ENCODE measurements at places on chromosomes 4 and X.

- no peak for DNase-seq
Measured at GRCh38 chrX:154063234-154063633, 34.3 kb downstream of the MECP2 start.

DNA sequence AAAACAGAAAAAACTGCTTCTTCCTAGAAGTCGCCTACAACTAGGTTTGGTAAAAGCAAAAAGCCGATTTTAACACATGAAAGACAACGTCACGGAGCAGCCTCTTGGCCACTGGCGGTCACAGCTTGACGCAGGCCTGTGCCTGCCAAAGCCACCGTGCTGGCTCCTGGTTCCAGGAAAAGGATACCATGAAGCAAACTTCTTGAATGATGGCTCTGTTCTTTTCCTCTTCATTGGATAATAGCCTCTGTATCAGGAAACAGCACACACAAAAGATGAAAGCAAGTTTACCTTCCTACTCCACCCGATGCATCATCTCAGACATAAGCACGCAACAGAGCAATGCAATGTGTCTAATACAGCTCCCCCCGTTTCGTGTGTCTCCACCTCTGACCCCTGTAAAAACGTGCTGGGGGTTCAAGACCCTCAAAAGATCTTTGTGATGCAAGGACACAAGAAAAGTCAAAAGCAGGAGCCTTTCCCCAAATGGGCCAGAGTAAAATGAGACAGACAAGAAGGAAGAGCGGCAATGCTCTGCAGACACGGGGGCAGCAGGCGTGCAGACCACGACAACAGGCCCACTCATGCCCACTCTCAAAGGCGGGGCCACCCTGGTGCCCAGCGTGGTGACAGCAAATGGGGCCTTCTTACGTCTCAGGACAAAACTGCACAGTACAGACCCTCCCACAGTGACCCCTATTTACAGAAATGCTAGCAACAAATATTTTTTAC is 19.4 kb downstream of the GAK start:
- no peak for DNase-seq

GRCh38 chr4:169345316-169345721 is 74.6 kb upstream of the SH3RF1 start:
- no peak for DNase-seq

DNA sequence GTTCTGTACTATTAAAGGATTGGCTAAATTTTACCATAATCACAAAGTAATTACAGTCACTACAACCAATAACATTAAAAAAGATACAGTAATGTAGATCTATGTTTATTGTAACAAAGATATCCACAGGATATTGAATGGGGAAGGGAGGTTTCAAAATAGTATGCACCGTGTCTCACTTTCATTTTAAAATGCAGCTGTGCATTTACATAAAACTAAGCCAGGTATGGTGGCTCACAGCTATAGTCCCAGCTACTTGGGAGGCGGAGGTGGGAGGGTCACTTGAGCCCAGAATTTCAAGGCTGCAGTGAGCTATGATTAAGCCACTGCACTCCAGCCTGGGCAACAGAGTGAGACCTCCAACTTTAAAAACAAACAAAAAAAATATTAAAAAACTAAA is 8.5 kb downstream of the SRP72 start:
- no peak for DNase-seq

- DNase-seq = no peak
Measured at GRCh38 chrX:20974326-20974725, 399.9 kb upstream of the CNKSR2 start.

- no peak for DNase-seq
Measured at GRCh38 chr4:104879367-104879766, 267.3 kb upstream of the TET2 start.

- DNase-seq = no peak
Measured at GRCh38 chrX:150163221-150163930, 199.7 kb upstream of the MAMLD1 start.

- no peak for DNase-seq
Measured at GRCh38 chr4:2080429-2081300, 21.5 kb downstream of the NAT8L start.

DNA sequence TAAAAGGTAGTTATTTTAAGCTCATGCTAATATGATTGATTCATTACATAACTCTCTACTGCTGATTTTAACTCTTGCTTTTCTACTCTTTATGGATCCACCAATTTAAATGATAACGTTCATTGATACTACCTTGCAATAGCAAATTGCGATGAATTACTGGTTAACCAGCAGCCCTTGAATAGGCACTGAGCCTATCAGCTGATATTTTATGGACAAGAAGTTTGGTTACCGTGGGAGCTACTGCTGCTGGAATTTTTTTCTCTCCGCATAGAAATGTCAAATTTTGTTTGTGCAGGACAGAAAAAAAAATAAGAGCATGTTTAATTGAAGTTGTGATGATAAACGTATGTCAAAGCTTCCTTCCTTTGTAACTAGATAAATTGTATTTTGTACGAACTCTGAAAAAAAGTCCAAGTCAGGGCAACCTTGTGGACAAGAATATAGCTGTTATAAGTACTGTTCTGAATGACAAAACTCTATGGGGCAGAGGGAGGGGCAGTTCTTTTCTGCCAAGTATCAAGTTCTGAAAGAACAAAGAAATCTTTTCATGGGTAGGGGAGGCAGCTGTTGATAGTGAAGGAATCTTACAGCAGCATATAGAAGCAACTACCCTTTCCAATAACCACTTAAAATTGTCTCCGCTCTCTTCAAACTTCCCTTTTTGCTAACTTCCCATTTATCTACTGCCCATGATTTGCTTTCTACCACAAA is 434.9 kb upstream of the PABPC4L start:
- no peak for DNase-seq

DNA sequence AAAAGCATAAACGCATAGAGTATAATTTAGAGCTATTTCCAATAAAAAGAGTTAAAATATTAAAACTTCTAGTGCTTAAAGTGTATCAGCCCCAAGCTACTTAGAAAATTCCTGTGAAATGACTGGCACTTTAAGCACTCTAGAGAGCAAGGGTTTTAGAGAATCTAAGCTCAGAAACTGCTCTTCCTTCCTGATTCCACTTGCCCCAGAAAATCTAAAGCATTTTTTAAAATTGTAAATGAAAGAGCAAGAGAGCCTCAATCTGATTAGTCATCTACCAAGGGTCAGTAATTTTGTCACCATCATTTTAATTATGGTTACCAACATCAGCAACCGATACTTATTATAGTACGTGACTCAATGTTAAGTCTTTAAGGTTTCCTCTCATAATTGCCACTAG is 25.0 kb downstream of the CTPS2 start:
- no peak for DNase-seq

DNA sequence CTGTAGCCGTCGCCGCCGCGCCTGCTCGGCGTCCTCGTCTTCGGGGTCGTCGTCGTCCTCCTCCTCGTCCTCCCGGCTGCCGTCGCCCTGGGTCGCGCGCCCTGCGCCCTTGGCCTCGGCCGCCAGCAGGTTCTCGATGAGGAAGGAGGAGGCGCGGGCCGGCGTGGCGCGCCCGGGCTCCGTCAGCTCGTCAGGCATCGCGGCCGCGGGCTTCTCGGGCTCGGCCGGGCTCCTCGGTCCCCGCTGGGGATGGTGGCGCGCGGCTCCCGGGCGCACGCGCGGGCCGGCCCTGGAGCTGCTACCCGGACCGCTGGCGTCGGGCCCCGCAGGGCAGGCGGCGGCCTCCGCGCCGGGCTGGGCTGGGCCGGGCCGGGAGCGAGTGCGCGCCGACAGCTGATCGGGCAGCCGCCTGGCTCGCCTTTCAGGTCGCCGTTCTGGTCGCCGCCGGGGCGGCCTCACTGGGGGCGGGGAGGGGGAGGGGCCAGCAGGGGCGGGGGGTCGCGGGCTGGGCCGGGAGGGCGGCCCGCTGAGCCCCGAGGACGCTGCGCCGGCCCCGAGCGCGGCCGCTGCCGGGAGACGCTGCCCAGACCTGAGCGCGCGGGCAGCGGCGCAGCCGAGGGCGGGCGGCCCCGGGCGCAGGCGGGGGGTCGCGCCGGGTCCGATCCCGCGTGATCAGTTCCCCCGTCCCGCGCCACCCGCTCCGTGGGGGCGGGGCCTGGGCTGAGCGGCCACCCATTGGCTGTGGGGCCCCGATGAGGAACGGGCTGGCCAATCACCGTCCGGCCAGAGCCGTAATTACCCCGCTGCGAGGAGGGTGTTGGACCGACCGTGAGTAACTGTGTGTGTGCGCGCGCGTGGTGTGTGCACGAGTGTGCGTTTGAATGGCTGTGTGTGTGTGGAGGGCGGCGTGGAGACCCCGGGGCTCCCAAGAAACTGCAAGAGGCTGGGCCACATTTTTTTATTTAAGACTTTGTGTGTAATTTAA is at the start of gene HMX1:
Gene HMX1, minus strand, starts transcription at position 423 of the 985 bp plus-strand sequence. Its CDS starts 225 bp downstream, at position 198.
- DNase-seq = no peak

- DNase-seq = no peak
Measured at GRCh38 chr4:11196927-11197522, 231.7 kb downstream of the HS3ST1 start.

DNA sequence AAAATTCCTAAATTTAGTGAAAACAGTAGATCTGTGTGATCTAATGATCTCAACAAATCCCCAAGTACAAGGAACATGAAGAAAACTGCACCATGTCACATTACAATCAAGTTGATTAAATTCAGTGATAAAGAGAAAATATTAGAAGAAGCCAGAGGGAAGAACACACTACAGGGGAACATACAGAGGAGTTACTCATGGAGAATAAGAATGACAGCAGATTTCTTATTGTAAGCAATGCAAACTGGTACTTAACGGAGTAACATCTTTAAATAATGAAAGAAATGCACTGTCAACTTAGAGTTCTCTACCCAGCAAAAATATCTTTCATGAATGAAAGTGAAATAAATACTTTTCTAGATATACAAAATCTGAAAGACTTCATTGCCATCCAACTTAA is 21.1 kb downstream of the TLL1 start:
- DNase-seq = no peak

GRCh38 chrX:67612231-67612630 is 68.4 kb downstream of the AR start:
- no peak for DNase-seq

GRCh38 chr4:165972747-165973146 is 99.7 kb downstream of the TLL1 start:
- DNase-seq = no peak

DNA sequence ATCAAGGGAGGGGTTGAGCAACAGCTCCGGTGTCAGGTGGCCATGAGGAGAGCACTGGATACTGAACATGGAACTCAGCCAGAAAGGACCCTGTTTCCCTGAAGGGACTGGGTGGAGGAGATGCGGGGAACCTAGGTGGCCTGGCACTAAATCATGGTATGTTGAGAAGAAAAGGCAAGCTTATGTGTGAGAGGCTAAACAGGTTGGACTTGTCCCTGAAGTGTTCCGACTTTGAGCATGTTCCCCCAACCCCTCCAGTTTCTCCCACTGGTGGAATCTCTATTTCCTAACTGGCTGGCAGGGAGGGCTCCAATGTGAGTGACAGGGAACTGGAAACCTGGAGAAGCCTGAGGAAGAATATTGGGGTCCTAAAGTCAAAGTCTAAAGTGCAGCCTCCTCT is 69.5 kb downstream of the PLAC1 start:
- no peak for DNase-seq

DNA sequence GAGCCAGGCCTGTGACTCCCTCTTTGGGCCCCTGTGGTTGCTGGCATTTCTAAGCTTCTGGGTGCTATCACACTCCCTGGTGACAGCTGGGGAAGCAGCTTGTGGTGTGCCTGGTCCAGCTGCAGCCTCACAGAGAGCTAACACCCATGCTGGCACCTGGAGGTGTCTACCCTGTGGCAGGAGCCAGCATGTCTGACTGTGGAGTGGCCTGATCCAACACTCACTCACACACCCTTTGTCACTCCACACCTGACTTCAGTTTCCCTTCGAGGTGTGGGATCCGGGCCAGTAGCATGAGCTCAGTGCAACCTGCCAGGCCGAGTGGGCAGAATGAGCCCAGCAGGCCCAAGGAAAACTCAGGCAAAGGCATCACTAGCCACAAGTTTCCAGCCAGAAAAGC is 67.5 kb downstream of the TECRL start:
- no peak for DNase-seq

DNA sequence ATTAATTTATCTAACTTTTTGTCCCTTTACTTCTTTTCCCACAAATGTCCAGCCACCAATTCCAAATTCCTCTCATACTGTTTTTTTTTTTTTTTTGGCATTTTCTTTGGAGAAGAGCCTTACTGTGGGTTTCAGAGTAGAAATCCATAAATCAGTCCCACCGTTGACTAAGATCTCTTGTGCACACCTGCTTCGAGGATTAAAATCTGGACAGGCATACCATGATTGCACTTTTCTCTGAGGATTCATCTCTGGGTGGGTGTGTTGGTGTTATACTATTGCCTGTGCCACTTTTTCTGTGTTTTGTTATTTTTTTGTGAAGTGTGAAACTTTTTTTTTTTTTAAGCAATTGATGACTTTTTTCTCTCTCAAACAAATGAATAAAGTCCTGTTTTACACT is 13.2 kb downstream of the PRDM8 start:
- DNase-seq = no peak

- DNase-seq = no peak
Measured at GRCh38 chr4:17117746-17118145, 219.3 kb upstream of the LDB2 start.

DNA sequence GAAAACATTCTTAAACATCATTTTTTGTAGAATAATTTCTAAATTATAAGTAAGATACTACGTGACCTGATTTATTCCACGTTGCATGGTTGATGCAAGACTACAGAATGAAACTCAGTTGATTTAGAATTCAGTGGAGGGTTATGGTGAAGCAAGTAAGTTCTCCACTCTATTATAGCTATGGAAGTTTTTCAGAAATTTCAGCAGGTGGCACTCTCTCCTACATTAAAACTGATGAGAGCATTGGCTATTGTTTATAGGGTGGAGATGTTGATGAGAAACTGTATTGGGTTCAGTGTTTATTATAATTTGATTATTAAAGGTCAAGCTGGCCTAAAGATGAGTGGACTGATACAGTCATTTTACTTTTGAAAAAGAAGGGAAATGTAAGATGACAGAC is 88.0 kb downstream of the FNIP2 start:
- DNase-seq = no peak

DNA sequence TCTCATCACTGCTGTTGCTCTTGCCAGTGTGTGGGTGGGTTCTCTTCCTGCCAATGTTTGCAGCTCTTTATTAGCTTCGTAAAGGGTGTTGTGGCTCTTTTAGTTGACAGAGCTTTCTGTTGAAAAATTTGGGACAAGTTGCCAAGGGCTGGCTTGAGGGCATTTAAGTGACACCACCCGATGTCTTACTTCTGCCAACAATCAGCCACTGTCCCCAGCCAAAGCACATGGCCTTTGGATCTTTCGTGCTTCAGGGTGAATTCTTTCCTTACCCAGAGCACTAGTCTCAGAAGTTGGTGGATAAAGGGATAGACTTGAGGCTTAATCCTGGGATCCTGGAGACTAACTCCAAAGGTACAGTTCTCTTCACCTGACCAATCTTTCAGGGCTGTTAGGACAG is 113.6 kb downstream of the SOX3 start:
- DNase-seq = no peak

- no peak for DNase-seq
Measured at GRCh38 chr4:158496030-158496741, 25.5 kb upstream of the RXFP1 start.

GRCh38 chr4:185945252-185945651 is 123.7 kb upstream of the TLR3 start:
- DNase-seq = no peak

GRCh38 chr4:15427161-15427560 is 672 bp upstream of the C1QTNF7 start:
- DNase-seq = no peak
